ENCODE measurements at places on chromosomes 13 and 19. TPM values are rescaled to one million over a fixed set of nuclear protein-coding genes. Genes with fewer than 3 reads are reported as not detected.

GZMM gene
- 37.6 TPM for total RNA-seq

RAB3A gene
- total RNA-seq: 10.3 TPM

CRX gene
- not detected for total RNA-seq

GRCh38 chr13:74062933-74063332, 71.3 kb downstream of the KLF12 start:
- peaks cover 62% of the 10 kb centered on the region for H3K4me1 ChIP-seq
- peak overlapping the region; percentile 74 for H3K4me3 ChIP-seq
- peaks cover 28% of the 10 kb centered on the region for H3K36me3 ChIP-seq
- no peaks in the 10 kb centered on the region for H3K27me3 ChIP-seq
- peak overlapping the region; percentile 88 for H3K27ac ChIP-seq

LIM2 gene
- 0.24 TPM for total RNA-seq

ANKLE1 gene
- total RNA-seq: 17.9 TPM

DNA sequence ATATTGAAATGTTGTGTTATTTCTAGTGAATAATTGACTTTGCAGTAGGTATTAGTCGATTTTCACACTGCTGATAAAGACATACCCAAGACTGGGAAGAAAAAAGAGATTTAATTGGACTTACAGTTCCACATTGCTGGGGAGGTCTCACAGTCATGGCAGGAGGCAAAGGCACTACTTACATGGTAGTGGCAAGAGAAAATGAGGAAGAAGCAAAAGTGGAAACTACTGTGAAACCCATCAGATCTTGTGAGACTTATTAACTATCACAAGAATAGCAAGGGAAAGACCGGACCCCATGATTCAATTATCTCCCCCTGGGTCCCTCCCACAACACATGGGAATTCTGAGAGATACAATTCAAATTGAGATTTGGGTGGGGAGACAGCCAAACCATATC, 9.9 kb upstream of the C5AR2 start:
- DNase-seq: no peak
- H3K4me1 ChIP-seq: no peaks in the 10 kb centered on the region
- H3K27me3 ChIP-seq: peaks cover 2% of the 10 kb centered on the region
- no peak overlapping the region for H3K27ac ChIP-seq

DNA sequence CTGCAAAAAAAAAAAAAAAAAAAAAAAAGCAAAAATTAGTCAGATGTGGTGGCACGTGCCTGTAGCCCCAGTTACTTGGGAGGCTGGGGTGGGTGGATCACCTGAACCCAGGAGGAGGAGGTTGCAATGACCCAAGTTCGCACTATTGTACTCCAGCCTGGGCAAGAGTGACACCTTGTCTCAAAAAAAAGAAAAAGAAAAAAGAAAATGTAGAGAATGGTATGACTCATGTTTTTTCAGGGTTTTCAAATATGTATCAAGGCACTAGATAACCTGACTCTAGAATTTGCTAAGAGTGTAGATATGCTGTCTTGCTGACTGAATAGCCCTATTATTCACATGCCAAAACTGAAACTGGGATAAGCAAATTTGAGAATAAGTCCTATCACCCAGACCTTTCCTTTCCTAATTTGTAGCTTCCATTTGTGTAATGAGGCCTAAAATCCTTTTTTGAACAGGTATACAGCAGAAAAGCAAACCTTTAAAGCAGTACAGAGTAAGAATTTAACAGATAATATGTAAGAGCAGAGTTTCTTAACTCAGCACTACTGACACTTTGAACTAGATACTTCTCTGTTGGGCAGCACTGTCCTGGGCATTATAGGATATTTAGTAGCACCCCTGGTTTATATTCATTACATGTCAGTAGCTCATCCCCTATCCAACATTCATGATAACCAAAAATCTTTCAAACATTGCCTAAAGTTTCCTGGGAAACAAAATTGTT, 108.6 kb downstream of the ELF1 start:
- no peak for DNase-seq
- H3K4me3 ChIP-seq: no peak overlapping the region
- H3K4me1 ChIP-seq: peaks cover 9% of the 10 kb centered on the region

DNA sequence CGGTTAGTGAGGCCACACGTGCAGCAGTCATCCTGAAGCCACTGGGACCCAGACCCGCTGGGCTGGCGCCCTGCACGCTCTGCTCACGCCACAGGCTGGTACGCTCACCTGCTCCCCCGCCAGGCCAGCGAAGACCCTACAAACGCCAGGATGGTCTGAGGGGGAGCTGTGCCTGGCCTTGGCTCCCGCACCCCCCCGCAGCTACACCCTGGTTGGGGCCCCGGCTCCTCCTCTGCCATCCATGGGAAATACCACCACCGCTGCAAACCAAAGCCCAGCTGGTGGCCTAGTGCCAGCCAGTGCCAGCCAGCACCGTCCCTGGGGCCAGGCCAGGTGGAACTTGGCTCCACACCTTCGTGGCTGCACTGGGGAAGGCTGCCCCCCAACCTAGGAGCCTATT, 23.3 kb upstream of the CACTIN start:
- H3K36me3 ChIP-seq: peaks cover 2% of the 10 kb centered on the region
- no peak for DNase-seq
- no peaks in the 10 kb centered on the region for H3K4me1 ChIP-seq
- H3K27me3 ChIP-seq: no peaks in the 10 kb centered on the region
- no peak overlapping the region for H3K27ac ChIP-seq

- H3K36me3 ChIP-seq: no peaks in the 10 kb centered on the region
- no peak overlapping the region for H3K4me3 ChIP-seq
- H3K27me3 ChIP-seq: no peaks in the 10 kb centered on the region
- no peak for DNase-seq
- H3K4me1 ChIP-seq: no peaks in the 10 kb centered on the region
Measured at GRCh38 chr13:71018544-71018943, 848.5 kb downstream of the DACH1 start.

- no peaks in the 10 kb centered on the region for H3K4me1 ChIP-seq
- no peaks in the 10 kb centered on the region for H3K36me3 ChIP-seq
- no peak for DNase-seq
- no peak overlapping the region for H3K4me3 ChIP-seq
- no peaks in the 10 kb centered on the region for H3K27me3 ChIP-seq
- H3K27ac ChIP-seq: no peak overlapping the region
Measured at GRCh38 chr13:53788286-53788685, 759.7 kb downstream of the OLFM4 start.

GRCh38 chr13:106630650-106631049, 62.7 kb upstream of the ARGLU1 start:
- peaks cover 2% of the 10 kb centered on the region for H3K27me3 ChIP-seq
- H3K27ac ChIP-seq: no peak overlapping the region
- DNase-seq: no peak
- H3K4me1 ChIP-seq: no peaks in the 10 kb centered on the region

NTF4 gene
- not detected for total RNA-seq

GRCh38 chr19:49567861-49568441, 12.4 kb downstream of the NOSIP start:
- no peaks in the 10 kb centered on the region for H3K27me3 ChIP-seq
- H3K27ac ChIP-seq: peak overlapping the region; percentile 87
- DNase-seq: peak; percentile 95

DNA sequence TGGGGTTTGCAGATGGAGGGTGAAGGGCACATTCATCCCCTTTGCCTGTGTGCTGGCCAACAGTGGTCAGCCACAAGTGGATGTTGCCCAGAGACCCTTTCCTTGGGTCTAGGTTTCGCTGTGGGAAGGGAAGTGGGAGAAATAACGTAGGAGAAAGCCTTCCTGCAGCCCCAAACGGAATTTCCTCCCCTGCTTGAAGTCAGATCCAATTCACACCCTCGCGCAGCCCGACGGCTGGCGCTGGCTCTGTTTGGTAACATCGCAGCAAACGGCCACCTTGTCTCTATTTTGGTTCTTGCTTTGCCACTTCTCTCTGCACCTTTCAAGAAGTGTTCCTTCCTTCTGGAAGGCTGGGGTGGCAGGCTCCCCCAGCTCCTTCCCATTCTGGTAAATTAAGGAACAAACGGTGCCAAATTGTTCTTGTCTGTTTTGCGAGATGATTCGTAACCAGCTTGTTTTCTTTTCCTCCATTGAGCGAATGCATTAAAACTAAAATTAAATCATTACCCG, 45.4 kb downstream of the CHST8 start:
- no peaks in the 10 kb centered on the region for H3K36me3 ChIP-seq
- H3K27ac ChIP-seq: no peak overlapping the region
- H3K4me3 ChIP-seq: no peak overlapping the region
- DNase-seq: no peak

All from activated CD4-positive, alpha-beta T cell treated with anti-CD3 and anti-CD28 coated beads, Interleukin-2, amount 10 ng/mL, durations not matched to agents 24 days and 14 days (primary cell).